Peyer's patch (tissue), 4 donors: ENCODE measurements at places on chromosomes 11 and 22. TPM values are rescaled to one million over a fixed set of nuclear protein-coding genes. Genes with fewer than 3 reads are reported as not detected.

- no peak for DNase-seq
Measured at GRCh38 chr11:72475381-72475780, 41.0 kb upstream of the CLPB start.

- no peak for DNase-seq
Measured at GRCh38 chr11:114154271-114155047, 94.9 kb downstream of the ZBTB16 start.

DNA sequence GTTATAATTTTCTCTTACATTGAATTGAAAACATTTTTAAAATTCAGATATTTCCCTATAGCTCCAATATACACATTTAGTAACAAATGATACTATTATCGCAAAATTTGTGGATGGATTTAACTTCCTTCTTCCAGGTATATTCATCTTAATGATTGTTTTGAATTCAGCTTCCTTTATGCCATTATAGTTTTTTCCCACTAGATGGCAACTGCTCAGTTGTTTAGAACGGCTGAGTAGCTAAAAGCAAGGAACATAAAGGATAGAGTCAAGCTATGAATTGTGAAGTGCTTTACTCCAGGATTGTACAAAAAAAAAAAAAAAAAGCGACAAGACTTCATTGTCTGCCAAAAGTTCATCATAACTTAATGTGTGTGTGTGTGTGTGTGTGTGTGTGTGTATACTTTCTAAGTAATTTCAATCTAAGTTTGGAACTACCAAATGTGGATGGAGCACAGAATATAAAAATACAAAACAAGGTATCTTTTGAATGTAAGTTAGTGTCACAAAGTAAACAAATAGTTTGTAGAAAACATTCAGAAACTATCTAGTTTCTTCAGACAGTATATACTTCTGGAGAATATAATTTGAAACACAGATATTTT is 846.4 kb downstream of the DLG2 start:
- DNase-seq, result no peak

GRCh38 chr11:2891326-2892214 is 6.0 kb upstream of the CDKN1C start:
- no peak for DNase-seq

Gene GLB1L2
- total RNA-seq, result 9.1 TPM

Gene PKDREJ
- 0.13 TPM for total RNA-seq

Gene C22orf31
- not detected for total RNA-seq

Gene DNAJB7
- total RNA-seq, result 5.2 TPM
